ENCODE measurements at places on chromosomes 1 and 21. TPM values are rescaled to one million over a fixed set of nuclear protein-coding genes. Genes with fewer than 3 reads are reported as not detected.

GPR157 gene
- total RNA-seq, result 6.4 TPM

RIPK4 gene
- 20.5 TPM for total RNA-seq

KCNT2 gene
- 1.2 TPM for total RNA-seq

IFNLR1 gene
- total RNA-seq, result 8.6 TPM

PDE9A gene
- 3.9 TPM for total RNA-seq

NPHS2 gene
- total RNA-seq, result 2.5 TPM

GABRD gene
- not detected for total RNA-seq

PLPPR4 gene
- total RNA-seq, result under 0.01 TPM

LEMD1 gene
- 4.3 TPM for total RNA-seq

Measured in kidney epithelial cell (primary cell).